ENCODE measurements at places on chromosomes 1 and 21. TPM values are rescaled to one million over a fixed set of nuclear protein-coding genes. Genes with fewer than 3 reads are reported as not detected.

GRCh38 chr1:78102916-78103315, 57.1 kb downstream of the GIPC2 start:
- no peak for DNase-seq

GRCh38 chr1:20587661-20588053, 1.2 kb upstream of the CDA start:
- no peak for DNase-seq

GRCh38 chr1:69707103-69707502, 139.4 kb downstream of the LRRC7 start:
- DNase-seq: no peak

DNA sequence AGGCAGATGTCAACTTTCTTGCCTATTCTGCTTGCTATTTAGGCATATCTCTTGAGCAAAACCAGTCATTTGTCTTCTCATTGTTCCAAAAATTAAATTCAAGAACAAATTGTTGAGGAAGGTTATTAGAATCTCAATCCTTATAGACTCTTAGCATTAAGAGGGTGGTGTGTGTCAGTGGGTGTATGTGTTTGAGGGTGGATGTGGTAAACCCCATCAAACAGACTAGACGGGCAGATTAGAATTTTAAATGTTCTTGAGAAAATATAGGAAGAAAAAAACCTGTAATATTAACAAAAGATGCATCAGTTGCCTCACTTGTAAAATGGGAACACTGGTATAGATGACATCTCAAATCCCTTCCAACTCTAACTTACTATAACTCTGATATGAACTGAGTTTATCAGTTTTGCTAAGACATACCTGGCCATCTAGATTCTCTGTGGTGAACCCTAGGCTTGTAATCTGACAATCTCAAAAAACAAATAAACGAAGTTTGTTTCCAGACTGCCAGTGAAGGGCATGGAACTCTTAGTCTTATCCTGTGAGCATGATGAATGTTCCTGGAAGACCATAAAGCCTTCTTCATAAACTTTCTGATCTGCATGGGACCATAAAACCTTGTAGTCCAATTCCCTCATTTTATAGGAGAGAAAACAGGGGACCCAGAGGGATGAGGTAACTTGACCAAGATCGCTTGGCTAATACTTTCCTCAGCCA, 176.3 kb upstream of the SGIP1 start:
- DNase-seq: no peak

DNA sequence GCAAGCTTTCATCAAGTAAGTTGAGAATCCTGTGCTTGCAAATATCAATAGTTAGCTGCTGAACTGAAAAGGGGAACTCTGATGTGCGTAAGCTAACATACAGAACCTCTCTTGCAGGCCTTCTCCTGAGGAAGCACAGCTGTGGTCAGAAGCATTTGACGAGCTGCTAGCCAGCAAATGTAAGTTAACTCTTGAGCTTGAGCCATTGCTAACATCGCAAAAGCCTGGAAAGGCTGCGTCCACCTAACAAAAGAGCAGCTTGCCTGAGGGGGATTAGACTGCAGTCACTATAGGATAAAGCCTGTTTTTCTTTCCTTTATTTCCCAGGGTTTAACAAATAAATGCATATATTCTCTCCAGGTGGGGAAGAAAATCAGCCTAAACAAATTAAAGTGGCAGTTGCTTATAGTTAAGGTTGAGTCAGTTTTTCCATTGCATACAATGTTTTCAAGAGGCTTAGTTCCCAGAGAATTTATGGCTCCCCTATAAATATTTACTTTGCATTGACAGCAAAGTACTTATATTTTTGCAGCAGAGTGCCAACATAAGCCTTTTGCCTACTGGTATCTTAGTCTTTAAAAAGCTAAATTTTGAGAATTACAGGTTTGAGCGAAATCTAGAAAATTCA, 1.5 kb downstream of the RGS2 start:
- DNase-seq: peak; percentile 62

- peak; percentile 85 for DNase-seq
These were observed 20.4 kb downstream of the H3-3A start for GRCh38 chr1:226082959-226083301.

DNA sequence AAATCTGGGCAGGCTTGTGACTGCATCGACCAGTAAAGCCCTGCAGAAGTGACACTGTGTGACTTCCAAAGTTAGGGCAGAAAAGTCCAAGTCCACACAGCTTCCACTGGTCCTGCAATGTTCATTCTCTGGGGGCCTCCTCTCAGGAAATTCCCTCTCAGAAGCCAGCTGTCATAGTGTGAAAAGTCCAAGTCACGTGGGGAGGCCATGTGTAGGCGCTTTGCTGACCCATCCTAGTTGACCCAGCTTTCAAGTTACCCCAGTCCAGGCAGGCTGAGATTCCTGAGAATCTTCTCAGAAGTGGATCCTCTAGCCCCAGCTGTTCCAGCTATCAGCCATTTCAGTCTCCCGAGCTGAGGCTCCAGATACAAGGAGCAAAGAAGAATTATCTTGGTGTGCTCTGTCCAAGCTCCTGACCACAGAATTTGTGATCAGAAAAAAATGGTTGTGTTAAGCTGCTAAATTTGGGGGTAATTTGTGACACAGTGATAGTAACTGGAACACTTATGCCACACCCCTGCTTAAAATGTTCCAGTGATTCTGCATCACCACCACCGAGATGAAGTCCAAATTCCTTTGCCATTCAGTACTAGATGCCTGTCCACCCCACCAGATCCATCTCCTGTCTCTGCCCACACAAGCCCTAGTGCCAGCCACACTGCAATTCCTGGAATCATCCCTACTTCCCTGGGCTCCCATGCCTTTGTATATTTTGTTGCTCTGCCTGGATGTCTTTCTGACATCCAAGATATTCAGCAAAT, 2.5 kb upstream of the STUM start:
- DNase-seq: no peak

- DNase-seq: no peak
These were observed 4.1 kb downstream of the NRIP1 start for GRCh38 chr21:15060543-15061175.

DNA sequence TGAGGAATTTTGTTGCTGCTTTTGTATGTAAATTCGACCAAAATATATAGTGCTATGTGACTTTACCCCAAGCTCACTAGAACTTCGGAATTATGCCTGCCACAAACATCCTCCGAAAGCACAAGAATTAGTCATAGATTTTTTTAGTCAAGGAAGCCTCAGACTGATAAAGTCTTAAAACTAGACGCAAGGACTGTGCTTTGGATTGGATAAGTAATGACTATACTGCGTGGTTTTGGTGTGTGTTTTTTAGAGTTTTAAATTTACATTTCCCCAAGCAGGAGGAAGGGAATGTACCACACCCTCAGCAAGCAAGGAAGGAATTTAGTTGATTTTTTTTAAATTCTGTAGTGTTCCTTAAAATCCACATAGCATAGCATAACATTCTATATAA, 10.3 kb downstream of the WLS start:
- DNase-seq: no peak

GRCh38 chr21:46050668-46051378, 47.1 kb upstream of the COL6A2 start:
- peak; percentile 32 for DNase-seq

DNA sequence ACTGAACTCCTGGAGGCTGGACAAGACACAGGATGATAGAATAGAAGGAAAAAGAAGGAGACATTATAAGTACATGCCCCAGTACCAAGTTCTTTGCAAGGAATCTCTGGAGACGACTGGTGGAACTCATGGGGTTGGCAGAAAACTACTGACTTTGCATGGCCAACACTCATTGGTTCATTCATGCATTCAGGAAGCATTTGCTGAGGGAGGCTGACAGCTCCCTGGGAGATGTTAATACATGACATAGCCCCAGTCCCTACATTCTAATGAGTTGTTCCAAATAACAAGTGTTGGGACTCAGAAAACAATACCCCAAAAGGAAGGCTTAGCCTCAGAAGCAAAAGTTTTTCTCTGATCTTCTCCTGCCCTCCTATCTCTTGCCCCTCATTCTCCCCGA, 172.8 kb upstream of the IRF2BP2 start:
- peak; percentile 72 for DNase-seq

DNA sequence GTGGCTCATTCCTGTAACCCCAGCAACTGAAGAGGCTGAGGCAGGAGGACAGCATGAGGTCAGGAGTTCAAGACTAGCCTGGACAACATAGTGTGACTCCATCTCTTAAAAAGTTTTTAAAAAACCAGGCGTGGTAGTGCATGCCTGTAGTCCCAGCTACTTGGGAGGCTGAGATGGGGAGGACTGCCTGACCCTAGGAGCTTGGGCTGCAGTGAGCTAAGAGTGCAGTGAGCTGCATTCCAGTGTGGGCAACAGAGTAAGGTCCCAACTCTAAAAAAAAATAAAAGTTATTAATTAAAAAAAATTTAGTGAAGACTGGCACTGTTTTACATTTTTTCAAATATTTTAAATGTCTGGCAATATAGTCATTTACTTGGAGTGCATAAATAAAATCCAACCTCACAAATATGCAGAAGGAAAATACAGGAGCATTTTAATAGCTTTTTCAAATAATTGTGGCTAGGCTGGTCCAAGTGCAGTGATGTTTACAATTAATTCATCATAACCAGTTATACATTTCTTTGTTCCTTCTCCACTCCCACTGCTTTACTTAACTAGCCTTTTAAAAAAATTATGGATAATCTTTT, 10.8 kb downstream of the ZBTB8OS start:
- no peak for DNase-seq

- no peak for DNase-seq
These were observed 21.3 kb downstream of the FAM78B start for GRCh38 chr1:166145499-166145898.

DNA sequence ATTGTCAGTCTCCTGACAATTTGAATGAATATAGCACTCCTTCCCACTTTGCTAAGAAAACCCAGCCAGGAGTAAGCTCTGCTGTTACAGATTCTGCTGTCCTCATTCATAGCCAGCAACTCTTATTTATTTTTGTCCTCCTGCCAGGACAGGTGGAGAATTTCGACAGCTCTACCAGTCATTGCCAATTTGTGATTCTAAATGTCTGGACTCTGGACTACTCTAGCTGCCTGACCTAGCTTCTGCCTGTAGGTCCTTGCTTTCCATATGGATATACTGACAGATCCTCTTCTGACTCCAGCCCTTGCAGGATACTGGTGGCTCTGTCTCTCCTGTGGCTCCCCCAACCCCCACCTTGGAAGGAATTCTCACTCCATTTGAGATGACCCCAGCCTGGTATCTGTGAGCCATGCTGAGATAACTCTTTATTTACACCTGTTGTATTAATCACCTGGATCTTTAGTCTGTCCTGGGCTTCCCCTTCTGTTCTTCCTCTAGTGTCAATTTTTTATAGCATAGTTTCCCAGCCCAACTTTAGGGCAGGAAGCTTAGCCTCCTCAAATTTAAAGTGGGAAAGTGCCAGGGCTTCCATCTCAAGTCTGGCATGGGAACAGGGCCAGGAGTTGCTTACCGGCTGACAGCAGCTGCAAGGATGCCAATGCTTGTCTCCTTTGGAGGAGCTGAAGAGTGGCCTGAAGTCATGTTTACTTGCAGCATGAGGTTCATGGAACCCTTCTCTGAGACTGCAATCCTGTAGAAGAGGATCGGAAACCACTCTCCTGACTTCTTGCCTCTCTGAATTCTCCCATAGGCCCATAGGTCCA, 6.7 kb downstream of the PM20D1 start:
- no peak for DNase-seq

GRCh38 chr1:69688193-69688592, 120.5 kb downstream of the LRRC7 start:
- DNase-seq: no peak

DNA sequence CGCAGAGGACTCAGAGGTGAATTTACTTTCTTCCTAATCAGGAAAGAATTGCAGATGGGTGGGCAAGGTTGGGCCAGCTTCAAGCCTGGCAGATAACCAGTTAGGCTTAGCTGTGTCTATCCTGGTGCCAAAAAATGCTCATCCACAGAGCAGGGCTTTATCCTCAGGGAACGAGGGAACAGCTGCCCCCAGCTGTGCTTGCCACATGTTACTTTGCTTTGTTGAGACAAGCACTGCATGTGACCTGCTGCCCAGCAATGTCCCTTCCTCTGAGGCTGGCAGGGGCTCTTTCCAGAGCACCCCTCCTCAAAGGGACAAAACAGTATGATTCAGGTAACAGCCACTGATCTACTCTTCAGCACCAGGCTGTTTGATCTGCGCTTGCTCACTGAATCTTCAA, 505.1 kb upstream of the USP24 start:
- peak; percentile 74 for DNase-seq

DNA sequence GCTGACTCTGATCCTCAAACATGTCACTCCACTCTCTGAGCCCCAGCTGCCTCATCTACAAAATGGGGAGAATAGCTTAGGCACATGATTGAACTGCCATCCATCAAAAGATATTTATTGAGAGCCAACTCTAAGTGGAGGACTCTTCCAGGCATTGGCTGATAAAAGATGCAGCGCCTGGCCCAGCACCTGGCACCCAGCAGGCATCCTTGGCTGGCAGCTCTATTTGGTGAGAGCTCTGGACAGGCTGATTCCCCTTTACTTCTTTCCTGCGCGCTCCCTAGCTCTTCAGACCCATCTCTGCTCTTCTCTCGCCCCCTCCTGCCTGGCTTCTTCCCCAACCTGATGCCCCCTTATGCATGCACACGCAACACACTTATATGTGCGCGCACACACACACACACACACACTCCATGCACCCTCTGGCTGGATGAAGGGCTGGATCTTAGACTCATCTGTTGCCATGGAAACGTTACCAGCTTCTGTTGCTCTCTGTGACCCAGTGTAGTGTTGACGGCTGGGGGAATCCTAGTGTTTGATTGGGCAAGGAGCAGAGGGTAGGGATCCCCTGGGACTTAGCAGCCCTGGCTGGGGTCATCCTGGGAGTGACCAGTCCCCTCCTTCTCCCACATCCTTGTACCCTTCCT, 49.3 kb downstream of the VWA5B1 start:
- DNase-seq: peak; percentile 65

- DNase-seq: peak; percentile 79
These were observed 48.3 kb downstream of the MPZL1 start for GRCh38 chr1:167770127-167770526.

- DNase-seq: no peak
These were observed 55.3 kb upstream of the COL6A1 start for GRCh38 chr21:45926281-45926680.

DNA sequence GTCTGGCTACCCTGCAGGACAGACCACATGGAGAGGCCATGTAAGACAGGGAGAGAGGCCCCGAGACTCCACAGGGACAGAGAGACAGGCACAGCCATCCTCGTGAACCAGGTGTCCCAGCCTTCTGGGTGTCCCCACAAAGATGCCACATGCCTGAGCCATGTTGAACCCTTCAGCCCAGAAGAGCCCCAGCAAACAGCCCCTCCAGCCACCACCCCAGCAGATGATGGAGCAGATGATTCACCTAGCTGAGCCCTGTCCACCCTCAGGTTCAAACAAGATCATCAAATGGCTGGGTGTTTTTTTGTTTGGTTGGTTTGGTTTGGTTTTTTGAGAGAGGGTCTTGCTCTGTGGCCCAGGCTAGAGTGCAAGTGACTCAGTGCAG, 78.7 kb downstream of the DHRS3 start:
- no peak for DNase-seq

- no peak for DNase-seq
These were observed 28.3 kb upstream of the RCSD1 start for GRCh38 chr1:167601442-167602383.

Gene PRAMEF10
- not detected for total RNA-seq

Gene FMO2
- not detected for total RNA-seq

Gene LCE1E
- total RNA-seq: not detected

Gene SLAMF6
- not detected for total RNA-seq

Gene KLHDC7A
- total RNA-seq: 4.4 TPM

Gene ACTN2
- 0.79 TPM for total RNA-seq

Gene ASCL5
- total RNA-seq: 0.56 TPM
